ENCODE measurements at places on chromosomes 5 and 9.

- no peak for DNase-seq
These were observed 160.5 kb upstream of the MSX2 start for GRCh38 chr5:174563899-174564298.

DNA sequence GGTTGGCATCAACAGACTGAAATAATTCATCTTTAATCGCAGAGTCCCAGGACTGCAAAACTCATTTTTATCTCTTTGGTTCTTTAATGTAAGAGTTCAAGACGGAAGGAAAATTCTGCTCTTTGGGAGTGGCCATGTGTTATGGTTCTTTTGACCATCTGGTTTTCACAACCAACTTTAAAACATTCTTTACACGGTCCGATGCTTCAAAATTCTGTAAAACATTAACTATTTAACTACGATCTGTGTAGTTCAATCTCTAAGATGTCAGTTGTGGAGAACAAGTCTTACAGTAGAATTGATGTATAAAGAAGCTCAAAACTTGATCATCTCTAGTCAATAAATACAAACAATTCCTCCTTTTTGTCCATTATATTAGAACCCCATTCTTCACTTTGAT, 83.0 kb downstream of the CMYA5 start:
- DNase-seq = no peak

DNA sequence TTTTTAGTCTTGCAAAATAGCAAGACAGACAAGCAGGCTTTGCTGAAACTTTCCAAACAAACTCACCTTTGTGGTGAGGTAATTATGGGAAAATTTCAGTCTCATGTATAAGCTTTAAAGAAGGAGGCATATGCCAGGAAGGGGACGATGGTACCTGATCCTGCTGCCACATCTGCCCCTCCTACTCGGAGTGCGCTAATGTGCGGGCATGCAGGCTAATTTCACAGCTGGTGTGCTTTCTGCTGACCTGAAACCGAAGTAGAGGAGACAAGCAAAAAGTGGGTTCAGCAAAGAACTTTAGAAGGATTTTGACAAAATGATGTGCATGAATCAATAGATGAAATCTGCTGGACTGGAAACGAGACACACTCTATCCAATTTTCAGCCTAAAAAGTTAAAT, 117.1 kb upstream of the IRX4 start:
- no peak for DNase-seq

DNA sequence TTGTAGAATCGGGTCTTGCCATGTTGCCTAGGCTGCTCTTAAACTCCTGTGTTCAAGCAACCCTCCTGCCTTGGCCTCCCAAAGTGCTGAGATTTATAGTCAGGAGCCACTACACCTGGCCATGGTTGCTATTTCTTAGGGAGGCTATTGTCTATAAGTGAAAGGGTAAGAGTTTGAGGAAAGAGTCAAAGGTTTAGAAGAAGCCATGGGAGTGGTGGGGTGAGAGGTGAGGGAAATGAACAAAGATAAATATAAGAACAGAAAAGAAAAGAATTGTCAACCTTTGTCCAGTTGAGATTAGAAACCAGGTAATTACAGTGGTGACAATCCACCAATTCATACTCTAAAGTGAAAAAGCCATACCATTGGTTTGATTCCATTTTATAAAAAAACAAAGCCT, 32.6 kb upstream of the RANBP6 start:
- no peak for DNase-seq

GRCh38 chr5:173271419-173271818, 36.4 kb upstream of the NKX2-5 start:
- DNase-seq = no peak

- DNase-seq = no peak
These were observed 246.6 kb upstream of the IRX2 start for GRCh38 chr5:2998106-2998505.

DNA sequence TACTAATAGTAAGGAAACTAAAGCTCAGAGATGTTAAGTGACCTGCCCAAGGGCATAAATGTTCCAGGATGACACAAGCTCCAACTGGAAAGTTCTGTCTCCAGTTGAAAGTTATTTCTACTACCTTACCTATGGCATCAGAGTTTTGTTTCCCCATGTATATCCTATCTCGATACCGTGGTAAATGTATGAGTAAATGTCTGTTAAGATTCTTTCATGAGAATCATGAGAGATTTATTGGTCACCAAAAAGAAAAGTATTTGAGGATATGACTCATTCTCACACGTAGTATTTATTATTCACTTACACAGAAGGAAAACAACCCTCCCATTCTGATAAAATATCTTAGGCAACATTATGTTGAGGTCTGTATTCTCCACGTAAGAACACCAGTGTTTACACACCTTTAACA, 11.1 kb upstream of the SHOC1 start:
- peak; percentile 84 for DNase-seq

DNA sequence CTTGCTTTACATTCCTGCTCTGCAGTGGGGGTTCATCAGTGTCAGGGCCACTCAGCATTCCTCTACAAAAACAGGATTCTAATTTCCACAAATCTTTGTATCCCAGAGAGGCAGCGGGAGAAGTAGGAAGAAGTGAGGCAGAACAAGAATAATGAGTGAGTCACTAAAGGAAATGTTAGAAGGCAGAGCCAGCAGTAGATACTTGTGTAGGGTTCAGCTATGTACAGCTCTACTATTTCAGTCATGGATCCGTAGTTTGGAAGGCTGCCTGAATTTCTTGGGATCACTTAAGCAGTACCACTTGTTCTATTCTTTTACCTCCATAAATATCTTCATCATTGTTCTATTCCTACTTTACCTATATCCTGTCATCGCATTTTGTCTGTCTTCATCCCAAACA, 246.3 kb upstream of the TLE4 start:
- no peak for DNase-seq

DNA sequence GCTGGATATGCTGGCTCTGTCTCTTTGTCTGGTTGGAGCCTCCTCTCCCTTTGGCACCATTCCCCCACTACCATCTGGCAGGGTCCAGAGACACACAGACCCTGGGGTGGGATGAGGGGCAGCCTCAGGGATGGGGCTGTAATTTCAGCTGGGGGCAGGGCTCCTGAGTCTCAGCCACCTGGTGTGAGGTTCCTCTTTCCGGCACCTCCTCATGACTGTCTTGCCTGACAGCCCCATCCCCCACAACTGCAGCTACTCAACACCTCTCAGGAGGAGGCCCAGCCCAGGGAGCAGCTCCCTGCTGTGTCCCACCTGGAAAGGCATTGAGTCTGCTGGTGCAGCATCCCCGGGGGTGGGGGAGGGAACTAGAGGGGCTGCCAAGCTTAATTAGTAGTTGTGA, 11.7 kb upstream of the RPS14 start:
- DNase-seq = no peak

- DNase-seq = no peak
These were observed 27.7 kb upstream of the C6 start for GRCh38 chr5:41240985-41241384.
